ENCODE measurements at places on chromosomes 6 and 20.
A peak's percentile ranks its signal among the peaks of the same experiment; 100 is the strongest.

DNA sequence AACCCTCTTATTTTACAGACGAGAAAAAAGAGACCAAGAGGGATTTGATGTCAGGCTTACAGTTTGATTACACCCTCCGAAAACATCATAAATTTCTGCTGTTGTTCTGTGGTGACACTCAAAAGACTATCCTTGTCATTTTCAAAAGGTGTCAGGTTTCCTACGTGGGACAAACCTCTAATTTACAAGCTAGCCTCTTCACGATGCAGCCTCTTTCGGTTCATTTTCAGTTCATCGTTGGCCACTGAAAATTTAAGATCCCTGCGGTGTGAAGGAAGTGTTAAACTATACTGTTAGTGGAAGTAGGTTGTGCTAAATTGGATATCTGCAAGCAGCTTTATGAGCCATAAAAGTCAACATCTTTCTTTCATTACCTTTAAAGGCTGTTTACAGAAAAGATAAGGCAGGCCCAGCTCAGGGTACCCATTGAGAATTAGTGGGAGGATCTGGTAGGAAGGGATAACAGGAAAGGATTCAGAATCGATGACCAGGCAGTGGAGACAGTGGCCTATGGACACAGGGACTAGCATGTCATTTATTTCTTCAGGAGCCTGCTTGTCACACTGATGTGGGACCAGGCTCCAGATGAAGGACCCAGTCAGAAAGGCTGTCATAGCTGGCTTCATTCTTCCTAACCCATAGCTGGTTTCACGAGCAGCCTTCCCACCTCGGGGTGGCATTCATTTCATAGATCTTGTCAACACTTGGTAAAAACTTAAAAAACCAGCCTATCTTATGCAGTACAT is 329.1 kb upstream of the SOX4 start:
- no peak for DNase-seq

DNA sequence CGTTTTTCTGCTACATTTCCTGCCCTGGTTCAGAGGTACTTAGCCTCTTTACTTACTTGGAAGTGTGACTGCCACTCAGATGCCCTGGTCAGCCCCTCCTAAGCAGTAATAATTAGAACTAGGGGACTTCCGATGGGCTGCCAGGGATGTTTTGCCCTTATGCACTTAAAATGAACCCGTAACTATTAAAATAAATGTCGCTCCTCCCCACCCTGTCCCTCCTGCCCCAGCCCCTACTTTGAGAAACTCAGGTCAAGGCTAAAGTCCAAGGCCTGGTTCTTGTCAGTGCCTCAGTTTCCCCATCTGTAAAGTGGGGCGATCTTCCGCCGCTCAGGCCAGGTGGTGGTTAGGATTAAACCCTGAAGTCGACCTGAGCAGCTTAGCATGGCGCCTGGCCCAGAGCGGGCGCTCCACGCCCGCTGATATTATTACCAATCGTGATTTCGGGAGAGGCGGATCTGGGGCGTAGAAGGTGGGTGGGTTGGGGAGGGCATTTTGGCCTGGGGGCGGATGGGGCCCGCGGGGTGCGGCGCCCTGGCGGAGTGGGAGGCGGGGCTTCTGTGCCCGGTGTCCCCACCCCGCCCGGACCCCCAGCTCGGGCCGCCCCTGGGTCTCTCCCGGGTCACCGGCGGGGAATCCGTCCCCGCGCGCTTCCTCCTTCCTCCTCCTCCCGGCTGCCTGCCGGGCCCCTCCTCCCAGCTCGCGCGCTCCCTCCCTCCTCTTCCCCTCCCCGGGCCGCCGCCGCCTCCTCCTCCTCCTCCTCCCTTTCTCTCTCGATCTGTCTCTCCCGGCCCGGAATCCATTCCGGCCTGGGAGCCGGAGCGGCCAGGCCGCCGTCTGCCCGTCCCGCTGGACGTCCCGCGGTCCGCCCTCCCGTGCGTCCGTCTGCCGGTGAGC is at the start of gene SRC:
TSS of gene SRC (plus strand) at position 802 of the 897 bp plus-strand sequence. CDS start 38,014 bp downstream, outside the sequence.
- DNase-seq = peak; percentile 61

- DNase-seq = no peak
Measured at GRCh38 chr20:51507216-51508036, 35.1 kb downstream of the NFATC2 start.

DNA sequence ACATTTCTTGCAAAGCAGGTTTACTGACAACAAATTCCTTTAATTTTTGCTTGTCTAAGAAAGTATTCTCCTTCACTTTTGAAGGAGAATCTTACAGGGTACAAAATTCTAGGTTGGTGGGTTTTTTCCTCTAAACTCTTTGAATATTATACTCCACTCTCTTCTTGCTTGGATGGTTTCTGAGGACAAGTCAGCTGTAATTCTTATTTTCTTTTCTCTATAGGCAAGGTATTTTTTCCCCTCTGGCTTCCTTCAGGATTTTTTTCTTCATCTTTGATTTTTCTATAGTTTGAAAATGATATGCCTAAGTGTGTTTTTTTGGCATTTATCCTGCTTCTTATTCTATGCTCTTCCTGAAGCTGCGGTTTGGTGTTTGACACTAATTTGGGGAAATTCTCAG is 112.5 kb upstream of the HIVEP1 start:
- no peak for DNase-seq

GRCh38 chr6:102154176-102154575 is 760.7 kb downstream of the GRIK2 start:
- DNase-seq = no peak

GRCh38 chr6:111162504-111162903 is 75.2 kb downstream of the SLC16A10 start:
- no peak for DNase-seq

GRCh38 chr6:167791091-167791779 is 35.5 kb upstream of the AFDN start:
- DNase-seq = no peak

DNA sequence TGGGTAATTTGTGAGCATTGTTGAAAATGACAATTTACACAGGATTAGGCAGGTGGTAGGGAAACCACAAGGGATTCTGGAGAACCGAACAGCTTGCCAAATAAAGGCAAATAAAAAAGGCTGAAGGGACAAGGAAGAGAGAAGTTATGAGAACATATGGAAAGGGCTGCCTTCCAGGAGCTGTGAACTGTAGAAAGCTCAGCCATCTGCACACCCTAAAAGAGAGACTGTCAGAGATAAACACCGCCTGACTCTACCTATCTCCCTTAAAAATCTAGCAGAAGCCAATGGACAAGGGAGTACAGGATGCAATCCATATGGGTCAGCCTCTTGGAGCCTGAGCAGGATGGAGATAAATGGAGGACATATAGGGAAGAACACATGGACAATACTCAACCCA is 12.7 kb upstream of the SLC17A1 start:
- DNase-seq = no peak

DNA sequence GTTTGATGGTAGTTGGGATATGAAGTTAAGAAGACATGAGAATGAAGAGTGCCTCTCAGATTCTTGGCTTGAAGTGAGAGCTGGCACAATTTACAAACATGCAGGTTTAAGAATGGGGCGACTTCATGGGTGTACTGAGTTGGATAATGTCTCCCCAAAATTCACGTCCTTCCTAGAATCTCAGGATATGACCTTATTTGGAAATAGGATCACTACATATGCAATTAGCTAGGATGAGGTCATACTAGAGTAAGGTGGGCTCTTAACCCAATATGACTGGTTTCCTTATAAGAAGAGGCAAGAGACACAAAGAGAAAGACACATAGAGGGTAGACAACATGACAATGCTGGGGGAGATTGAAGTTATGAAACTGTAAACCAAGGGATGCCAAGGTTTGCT is 5.2 kb downstream of the PKIB start:
- DNase-seq = no peak

DNA sequence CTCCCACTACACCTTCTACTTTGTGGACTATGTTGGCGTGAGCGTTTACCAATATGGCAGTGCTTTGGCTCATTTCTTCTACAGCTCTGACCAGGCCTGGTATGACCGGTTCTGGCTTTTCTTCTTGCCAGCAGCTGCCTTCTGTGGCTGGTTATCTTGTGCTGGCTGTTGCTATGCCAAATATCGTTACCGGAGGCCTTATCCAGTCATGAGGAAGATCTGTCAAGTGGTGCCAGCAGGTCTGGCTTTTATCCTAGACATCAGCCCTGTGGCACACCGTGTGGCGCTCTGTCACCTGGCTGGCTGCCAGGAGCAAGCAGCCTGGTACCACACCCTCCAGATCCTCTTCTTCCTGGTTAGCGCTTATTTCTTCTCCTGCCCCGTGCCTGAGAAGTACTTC is 16.5 kb upstream of the EFHC1 start:
- no peak for DNase-seq

- no peak for DNase-seq
Measured at GRCh38 chr6:164321297-164321696, 906.8 kb downstream of the QKI start.

DNA sequence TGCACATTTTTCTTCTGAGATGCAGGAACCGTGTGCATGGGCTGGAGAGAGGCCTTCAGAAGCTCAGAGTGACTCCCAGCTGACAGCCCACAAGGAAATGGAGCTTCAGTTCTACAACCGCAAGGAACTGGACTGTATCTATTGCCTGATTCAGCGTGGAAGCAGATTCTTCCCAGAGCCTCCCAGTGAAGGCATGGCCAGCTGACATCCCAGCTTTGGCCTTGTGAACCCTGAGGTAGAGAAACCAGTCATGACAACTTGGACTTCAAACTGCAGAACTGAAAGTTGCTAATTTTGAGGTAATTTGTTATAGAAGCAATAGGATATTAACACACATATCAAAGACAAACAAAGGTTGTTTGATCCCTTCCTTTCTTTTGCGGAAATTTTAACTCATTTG is 94.3 kb upstream of the NOX3 start:
- no peak for DNase-seq

GRCh38 chr20:47455133-47456040 is 46.3 kb upstream of the NCOA3 start:
- no peak for DNase-seq

DNA sequence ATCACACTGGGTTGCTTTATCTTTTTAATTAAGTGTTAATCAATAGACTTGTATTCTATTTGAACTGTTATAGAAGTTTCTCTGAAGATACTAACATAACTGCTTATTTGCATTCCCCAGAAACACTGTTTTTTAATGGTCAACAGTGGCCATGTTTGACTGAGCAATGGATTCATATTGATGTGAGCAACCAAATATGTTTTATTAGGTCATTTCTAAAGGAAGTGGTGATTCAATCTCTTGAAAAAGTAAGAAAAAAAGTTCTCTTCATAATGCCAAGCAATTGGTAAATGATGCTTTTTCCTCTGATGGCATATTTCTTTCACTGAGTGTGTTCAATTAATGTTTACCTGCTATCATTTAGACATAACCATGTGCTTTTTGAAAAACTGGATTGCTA is 593.0 kb upstream of the CITED2 start:
- no peak for DNase-seq

- DNase-seq = no peak
Measured at GRCh38 chr20:49278818-49279676, 1.2 kb upstream of the ZNFX1 start.

- DNase-seq = peak; percentile 57
Measured at GRCh38 chr6:130307752-130308361, 58.0 kb upstream of the TMEM200A start.

DNA sequence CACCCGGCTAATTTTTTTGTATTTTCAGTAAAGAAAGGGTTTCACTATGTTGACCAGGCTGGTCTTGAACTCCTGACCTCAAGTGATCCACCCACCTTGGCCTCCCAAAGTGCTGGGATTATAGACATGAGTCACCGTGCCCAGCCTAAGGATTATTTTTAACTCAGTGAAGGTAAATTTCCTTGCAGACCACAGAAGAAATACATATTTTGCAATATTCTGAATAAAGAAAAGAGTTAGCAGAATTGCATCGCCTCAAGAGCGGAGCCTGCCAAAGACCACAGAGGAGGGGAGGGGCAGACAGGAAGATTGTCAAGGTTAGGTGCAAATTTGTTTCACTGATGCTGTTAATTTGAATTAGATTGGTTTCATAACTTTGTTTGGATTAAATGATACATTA is 47.4 kb downstream of the SOD2 start:
- DNase-seq = no peak

GRCh38 chr6:51494342-51494741 is 593.1 kb downstream of the PKHD1 start:
- no peak for DNase-seq

GRCh38 chr6:2478200-2478599 is 232.8 kb upstream of the GMDS start:
- no peak for DNase-seq

GRCh38 chr6:46390153-46390876 is 100.9 kb downstream of the RCAN2 start:
- DNase-seq = no peak

GRCh38 chr20:53736122-53736756 is 142.6 kb upstream of the ZNF217 start:
- DNase-seq = no peak

DNA sequence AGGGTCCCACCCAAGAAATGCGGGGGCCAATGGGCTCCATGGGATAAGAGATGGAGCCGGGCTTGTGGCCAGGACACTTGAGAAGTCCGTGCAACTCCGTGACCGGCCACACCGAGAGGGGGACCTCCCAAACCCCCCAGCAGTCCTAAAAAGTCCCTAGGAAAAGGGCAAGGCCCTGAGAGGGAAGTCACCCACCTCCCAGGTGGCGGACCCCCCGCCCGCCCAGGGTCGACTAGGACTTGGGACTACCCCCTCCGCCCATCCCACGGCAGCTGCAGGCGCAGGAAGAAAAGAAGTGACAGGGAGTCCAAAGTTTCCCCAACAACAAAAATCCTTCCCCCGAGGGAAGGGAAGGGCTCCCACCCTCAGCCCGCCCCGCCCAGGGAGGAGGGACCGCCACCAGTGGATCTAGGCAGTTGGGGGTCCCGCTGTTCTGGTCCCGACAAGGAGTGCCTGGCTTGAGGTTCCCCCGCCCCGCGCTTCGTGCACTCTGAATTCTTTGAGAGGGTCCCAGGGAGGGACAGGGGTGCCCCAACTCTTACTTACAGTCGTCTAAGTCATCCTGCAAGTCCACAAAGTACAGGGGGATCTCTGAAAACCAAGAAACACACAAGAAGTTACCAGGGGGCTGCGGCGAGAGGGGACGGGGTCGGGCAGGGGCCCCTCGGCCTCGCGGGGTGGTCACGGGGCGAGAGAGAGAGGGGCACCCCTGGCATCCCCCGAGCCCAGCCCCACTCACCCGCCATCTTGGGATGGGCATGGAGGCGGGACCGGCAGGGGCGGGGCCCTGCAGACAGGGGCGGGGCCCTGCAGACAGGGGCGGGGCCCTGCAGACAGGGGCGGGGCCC is 611 bp upstream of the RAB22A start:
- DNase-seq = peak; percentile 20

GRCh38 chr6:36368921-36369865 is 18.3 kb downstream of the ETV7 start:
- peak; percentile 81 for DNase-seq

DNA sequence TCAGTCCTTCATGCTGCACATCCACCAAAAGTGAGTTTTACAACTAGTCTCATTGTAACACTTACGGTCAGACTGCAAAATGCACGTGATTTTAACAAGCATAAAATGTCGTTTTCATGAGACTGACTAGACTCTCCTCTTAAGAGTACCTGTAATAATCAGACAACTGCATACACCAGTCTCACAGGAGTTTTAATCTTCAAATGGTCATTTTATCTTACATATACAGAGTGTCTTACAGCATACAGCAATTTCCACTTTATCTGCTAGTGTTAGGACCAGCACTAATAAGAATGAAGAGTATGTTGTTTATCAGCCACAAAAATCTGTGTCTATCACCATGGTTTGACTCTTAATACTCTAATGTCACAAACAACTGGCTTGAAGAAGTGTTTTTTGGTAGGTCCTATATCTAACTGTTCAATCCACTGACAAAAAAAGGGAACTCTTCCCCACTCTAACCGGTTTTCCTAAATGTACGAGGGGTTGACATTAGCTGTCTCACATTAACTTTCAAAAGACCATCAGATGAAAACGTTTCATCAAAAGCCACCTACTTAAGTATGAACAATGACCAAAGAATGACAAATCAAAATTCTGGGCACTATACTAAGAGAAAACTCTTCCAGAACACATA is 1.5 kb upstream of the ASF1A start:
- DNase-seq = no peak

- no peak for DNase-seq
Measured at GRCh38 chr6:92263864-92264263, 1155.5 kb downstream of the EPHA7 start.
